Stimulated activated naive CD8-positive, alpha-beta T cell treated with anti-CD3 and anti-CD28 coated beads, Interleukin-15, amount 100 ng/mL, for 72 hours (primary cell): ENCODE measurements at places on chromosomes 6 and 20.

- DNase-seq = no peak
Measured at GRCh38 chr20:3105256-3106137, 21.0 kb upstream of the AVP start.

DNA sequence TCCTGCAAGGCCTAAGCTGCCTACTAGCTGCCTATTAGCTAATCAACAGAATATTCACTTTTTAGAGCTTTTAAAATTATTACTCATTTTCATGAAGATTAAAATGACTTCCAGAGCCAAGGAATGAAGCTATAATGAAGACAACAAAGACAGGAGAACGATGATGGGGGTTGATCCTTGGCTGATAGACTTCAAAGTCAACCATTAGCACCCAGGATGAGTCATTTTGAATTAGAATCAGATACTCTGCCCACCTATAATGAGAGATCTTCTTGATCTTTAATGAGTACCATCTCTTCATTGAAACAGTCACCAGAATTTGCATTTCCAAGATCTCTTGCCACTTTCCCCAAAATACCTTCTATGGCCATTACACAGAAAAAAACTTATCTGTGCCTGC, 56.7 kb upstream of the CDYL start:
- DNase-seq = no peak

DNA sequence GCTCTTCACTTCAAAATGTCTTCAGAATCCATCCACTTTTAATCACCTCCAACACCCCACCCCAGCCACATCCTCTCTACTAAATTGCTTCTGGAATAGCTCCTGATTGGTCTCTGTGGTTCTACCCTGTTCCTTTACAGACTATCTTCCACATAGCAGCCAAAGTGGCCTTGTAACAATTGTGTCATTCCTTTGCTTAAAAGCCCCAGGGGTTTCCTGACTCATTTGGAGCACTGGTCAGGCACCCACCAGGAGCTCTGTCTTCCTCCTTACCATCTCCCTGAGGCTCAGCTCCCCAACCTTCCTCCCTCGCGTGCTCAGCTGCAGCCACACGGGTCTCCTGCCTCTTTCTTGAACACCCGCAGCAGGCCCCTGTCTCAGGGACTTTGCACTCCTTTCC, 126.8 kb downstream of the HIVEP1 start:
- DNase-seq = no peak

DNA sequence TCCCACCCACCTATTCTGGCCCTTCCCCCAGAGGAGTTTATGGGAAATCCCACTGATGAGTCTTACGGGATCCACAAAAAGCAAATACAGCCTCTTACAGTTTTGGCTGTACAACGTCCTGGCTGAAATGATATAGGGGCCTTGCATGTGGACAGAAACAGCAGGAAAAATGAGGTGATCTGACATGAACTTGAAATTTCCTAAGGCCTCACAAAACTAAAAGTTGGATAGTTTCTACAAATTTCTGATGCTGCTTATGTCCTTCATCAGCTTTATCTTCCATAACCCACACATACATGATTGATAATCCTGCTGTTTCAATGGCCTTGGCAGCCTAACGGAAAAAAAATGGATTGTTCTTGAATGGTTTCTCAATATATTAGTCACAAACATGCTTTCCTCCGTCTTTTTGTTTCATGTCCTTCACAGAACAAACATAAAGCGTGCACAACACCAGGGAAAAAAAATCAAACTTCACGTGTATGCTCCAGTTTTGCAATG, 118.8 kb downstream of the BMP5 start:
- DNase-seq = no peak

DNA sequence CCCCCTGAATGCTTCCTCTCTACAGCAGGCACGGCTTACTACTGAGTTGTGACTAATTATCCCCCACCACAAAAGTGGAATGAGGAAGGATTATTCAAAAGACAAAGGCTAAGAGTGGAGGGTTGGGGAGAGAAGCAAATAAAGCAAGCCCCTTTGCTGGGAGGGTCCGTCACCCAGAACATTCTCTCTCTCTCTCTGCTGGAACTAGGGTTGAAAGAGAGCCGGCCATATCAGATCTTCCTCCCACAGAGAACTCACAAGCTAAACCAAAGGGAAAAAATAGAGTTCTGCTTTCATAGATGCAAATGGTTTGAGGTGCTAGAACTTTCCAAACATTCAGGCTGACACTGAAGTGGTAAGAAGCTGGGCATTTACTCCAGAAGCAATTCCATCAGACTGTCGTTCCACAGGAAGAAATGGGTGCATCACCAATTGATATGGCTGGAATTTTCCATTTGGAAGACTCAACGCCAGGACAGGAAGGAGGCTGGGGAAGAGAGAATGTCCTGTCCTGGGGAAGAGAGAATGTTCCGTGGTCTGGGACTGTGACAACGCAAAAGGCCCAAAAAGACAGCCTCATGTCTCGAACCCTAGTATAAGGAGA, 7.9 kb downstream of the ZMYND8 start:
- DNase-seq = no peak

DNA sequence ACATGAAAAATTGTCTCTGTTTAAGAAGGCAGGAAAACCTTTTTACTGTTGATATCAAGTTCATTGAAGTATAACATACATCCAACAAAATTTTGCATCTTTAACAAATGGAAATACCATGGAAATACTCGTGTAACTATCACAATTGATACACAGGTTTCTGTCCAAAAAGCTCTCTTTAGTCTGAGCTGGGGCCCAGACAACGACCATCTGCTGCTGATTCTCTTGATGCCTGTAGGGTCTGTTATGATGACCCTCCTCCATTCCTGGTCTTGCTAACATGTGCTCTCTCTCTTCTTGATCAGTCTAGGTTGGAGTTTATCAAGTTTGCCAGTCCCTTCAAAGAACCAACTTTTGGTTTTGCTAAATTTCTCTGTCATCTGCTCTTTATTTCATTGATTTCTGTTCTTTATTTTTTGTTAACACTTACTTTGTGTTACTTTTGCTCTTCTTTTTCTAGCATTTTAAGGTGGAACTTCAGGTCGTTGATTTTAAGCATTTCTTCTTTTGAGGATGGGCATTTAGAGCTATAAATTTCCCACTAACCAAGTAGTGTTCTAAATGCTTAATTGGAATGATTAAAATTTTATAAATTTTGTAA, 116.8 kb downstream of the PSMB1 start:
- DNase-seq = no peak

DNA sequence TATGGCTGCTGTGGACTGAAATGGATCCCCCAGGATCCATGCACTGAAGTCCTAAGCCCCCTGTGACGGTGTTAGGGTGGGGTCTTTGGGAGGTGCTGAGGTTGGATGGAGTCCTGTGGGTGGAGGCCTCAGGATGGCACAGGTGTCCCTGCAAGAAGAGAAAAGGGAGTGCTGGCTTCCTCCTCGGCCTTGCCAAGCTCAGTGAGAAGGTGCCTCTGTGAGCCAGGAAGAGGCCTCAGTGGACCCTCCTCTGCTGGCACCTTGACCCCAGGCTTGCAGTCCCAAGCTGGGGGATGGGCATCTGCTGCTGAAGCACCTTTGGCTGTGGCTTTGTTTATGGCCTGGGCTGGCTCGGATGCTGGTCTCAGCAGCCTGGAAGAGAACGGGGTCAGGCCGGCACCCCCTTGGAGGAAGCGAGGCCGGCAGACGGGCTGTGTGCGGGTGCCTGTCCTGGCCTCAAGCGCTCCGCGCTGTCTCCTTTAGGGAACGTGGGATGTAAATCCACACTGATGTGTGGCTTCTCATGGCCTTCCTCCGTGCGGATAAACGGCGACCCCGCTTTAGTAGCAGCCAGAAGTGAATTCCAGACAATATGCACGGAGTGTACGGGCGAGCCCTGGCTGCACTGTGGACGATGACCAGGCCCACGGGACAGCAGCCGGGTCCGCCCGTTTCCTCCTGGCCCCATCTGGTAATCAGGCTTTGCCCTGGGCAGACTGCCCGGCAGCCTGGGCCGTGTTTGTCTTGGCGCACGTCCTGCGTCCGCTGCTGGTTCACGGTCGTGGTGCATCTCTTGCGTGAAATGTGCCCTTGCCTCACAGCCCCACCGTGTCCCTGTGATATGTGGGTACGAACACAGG, 182.6 kb downstream of the ERMARD start:
- DNase-seq = no peak

- no peak for DNase-seq
Measured at GRCh38 chr6:11628562-11628961, 91.0 kb downstream of the TMEM170B start.

- no peak for DNase-seq
Measured at GRCh38 chr20:18909254-18909653, 95.7 kb downstream of the SCP2D1 start.

DNA sequence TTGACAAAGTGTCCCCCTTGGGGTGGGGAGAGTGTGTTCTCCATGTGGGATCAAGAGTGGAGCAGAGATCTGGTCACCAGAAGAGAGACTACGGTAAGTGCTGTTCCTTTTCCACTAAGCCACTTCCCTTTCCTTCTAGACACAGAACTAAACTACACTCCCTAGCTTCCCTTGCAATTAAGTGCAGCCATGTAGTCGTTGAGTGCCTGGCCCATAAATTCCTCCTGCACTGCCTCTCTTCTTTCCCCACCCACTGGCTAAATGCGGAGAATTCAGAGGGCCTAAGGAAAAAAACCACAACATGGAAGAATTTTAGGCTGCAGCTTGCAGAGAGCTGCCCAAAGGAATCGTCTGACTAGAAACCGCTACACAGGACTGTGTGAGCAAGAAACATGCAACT, 1.5 kb downstream of the WDR27 start:
- no peak for DNase-seq

DNA sequence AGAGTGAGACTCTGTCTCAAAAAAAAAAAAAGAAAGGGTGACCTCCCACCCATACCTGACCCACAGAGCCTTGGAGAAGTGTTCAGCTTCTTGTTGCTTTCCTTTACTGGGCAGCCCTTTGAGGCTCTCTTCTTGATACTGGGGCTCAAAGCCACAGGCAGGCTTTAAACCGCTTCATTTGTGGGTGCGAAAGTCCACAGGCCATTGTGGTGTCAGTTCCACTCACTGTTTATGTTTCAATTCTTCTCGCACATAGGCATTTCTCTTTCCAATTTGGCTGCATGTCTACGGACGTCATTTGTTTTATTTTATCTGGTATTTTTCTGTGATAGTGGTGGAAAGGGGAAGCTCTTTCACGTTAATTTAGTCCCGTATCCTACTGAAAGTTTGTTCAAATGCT, 34.6 kb downstream of the PPARD start:
- DNase-seq = no peak

DNA sequence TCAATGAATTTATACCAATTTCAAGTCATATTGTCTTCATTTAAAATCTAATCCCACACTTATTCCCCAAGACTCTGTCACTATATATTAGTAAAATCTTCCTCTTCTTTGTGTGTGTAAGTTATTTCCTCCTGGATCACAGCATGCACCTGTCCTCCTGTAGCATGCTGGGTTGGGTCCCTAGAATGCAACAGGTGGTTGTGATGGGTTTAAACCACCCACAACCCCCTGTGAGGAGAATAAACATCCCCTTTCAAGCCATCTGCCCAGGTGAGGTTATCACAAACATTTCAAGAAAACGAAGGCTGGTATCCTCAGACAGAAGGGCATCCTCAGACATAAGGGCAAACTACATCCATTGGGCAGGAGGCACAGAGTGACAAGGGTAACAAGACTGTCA, 26.4 kb downstream of the DZANK1 start:
- no peak for DNase-seq

DNA sequence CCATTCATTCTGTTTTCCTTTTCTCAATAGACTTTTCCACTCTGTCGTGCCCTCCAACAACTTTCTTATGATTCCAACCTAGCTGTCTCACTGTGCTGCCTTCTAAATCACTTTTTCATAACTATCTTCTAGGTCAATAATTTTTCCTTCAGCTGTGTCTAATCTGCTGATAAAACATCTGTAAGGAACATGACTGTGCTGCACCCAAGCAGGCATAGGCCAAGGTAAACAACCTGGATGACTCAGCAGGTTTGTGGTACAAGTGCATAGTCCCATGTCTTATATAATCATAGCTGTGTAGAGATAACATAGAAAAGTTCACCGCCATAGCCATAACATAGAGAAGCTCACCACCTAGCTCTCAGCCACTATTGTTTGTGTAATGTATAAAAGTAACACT, 332.3 kb downstream of the PLCB1 start:
- DNase-seq = no peak

DNA sequence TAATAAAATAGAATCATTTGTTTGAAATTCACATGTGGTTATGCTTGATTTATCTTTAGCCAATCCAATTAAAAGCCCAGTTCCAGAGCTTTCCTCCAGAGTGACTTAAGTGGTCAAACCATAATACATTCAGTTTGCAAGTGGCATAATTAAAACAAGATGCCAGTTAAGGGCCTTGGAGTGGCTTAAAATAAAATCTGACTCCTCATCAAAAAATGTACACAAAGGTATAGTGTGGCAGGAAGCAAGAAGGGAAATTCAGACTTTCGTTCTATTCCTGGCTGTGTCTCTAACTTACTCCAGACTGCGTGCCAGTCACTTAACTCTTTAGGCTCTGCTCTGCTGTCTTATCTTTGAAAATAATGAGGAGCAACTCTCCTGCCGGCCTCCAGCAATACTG, 251.3 kb upstream of the PRND start:
- no peak for DNase-seq

GRCh38 chr6:14676064-14676463, 558.5 kb downstream of the CD83 start:
- no peak for DNase-seq

DNA sequence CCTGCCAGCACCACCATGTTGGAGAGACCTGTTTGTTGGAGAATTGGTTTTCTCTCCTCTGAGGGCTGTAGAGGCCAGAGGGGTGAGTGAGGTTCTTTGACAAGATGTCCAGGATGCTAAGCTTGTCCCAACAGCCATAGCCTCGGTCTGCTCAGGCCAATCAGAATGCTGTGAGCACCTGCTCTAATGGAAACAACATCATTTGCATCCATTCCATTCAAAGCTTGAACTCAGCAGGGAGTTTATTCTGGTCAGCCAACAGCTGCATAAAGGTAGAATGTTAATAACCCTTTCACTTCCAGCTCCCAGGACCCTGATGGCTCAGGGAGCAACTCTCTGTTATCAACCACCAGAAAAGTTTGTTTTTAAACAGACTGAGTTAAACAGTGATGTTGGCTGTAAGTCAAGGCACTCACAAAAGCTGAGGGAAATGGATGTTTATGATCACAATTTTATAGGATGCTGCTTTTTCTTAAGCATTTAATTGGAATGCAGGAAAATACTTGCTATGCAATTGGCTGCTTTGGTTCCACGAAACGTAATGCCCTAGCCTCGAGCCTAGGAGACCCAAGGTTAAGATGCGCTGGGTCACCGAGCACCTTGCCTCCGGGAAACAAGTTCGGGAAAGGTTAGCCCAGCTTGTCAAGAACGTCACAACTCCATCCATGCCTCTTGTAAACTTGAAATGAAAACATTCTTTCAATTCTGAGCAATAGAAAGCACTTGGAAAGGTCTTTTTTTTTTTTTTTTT, 155.2 kb downstream of the NFATC2 start:
- no peak for DNase-seq

GRCh38 chr20:46270977-46271744, 37.1 kb downstream of the CDH22 start:
- DNase-seq = no peak

- no peak for DNase-seq
Measured at GRCh38 chr6:80029470-80029869, 25.0 kb downstream of the TTK start.

- DNase-seq = no peak
Measured at GRCh38 chr6:12882761-12883290, 166.3 kb downstream of the PHACTR1 start.
